Stimulated activated CD8-positive, alpha-beta memory T cell treated with anti-CD3 and anti-CD28 coated beads, Interleukin-4, amount 100 ng/mL, for 4 hours (primary cell): ENCODE measurements at places on chromosomes 2 and 18.

DNA sequence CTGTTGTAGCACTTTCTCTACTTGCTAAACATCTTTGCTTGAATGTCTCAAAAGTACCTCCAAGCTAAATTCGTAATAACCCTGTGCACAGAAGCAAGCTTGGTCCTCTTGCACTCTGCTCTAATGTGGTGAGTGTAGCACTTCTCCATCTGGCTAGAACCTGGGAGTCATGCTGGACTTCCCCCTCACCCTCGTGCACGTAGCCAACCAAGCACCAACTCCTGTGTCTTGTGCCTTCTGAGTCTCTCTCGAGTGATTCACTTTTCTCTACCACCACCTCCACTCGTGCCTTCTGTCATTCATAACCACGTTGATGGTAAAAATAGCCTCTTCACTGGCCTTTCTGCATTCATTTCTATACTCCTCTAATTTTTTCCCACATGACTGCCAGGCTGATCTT, 91.9 kb upstream of the KCNE4 start:
- DNase-seq = no peak

- no peak for DNase-seq
Measured at GRCh38 chr2:108854484-108854883, 67.9 kb downstream of the CCDC138 start.

- no peak for DNase-seq
Measured at GRCh38 chr2:209424199-209424701, 403 bp downstream of the MAP2 start.

DNA sequence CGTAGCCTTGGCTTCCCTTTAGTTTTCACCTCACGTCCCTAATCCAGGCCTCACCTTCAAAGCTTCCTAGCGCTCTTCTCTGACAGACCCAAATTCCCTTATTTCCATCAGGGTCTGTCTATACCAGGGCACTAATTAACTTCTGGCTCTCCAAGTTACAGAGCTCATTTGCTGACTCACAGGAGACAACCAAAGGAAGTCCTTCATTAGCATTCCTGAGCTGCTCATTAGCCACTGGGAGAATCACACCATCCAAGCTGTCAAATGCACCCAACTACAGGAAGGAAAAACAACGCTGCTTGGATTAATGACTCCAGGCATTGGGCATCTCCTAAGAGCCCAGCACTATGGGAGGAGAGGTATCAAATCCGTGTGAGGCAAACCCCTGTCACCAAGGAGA, 109.8 kb upstream of the ALK start:
- no peak for DNase-seq

- DNase-seq = no peak
Measured at GRCh38 chr2:221589696-221590095, 17.6 kb upstream of the EPHA4 start.

GRCh38 chr2:240948086-240948485, 42.0 kb downstream of the CROCC2 start:
- DNase-seq = no peak

GRCh38 chr2:113910110-113910717, 20.3 kb downstream of the ACTR3 start:
- DNase-seq = peak; percentile 49

DNA sequence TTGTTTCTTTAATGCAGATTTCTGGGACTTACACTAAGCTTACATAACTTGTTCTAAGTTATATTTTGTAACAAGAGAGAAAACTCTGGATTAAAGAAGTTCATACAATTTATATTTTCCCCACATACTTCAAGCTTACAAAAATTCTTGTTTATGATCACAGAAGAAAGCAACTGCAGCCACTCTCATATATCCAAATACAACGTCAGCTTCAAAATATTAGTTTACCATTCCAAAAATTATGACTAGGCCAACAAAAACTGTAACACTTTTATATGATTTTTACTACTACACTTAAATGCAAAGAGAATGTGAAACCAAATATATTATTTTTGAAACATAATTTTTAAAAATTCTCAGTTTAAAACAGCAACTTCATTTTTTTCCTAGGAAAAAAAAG, 30.9 kb downstream of the LPIN2 start:
- DNase-seq = no peak

DNA sequence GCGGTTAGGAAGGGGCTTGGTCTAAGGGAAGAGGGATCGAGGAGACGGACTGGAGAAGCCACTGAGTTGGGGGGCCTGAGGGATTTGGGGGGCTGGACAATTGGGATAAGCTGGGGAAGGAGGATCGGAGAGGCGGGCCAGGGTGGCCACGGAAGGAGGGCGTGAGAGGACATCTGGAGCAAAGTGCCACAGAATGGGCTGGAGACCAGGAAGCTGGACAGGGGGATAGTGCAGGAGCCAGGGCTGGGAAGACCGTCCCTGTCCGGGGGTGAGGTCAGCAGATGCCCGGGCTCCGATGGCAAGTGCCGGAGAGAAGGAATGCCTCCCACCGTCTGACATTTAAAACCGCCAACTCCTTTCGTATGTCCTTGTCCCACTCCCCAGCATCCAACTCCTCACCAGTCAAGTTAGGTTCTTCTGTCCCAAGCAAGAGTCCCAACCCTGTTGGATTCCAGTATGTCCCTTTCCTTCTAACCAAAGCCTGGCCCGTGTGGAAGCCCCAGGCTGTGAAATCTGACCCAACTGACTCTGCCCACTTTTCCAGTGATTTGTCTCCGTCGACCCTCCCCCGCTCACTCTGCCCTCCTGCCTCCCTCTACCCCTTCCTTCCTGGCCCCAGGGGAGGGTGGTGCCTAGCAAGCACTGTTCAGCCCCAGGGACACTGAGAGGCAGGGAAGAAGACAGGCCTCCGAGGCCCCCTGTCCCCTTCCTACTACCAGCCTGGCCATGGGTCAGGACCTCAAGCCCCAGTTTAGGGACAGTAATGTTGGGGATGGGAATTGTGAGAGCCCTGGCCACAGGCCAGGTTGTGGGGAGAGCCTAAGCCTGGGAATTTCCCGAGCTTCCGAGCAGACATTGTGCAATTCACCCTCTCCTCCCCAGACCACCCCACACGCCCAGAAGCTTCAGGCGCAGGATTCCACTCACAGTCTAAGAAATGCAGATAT, 31.5 kb upstream of the TMBIM1 start:
- DNase-seq = no peak

DNA sequence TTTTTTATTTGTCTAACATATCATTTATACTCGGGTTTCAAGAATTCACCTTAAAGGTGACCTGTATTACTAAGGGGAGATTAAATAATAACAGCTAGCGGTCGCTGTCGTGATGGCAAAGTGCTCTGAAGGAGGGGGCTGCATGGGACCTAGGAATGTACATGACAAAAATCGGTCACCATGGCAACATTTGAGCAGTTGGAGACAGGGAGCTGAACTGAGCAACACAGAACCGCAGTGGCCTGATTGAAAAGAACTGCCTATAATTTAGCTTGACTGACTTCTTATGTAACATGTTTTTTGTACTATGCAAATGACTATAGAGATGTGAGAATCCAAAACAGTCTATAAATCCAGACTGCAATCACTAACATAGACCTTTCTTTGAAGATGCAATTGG, 34.3 kb upstream of the EPHA4 start:
- DNase-seq = no peak

GRCh38 chr2:170235860-170236679, 58.1 kb downstream of the MYO3B start:
- DNase-seq = no peak

DNA sequence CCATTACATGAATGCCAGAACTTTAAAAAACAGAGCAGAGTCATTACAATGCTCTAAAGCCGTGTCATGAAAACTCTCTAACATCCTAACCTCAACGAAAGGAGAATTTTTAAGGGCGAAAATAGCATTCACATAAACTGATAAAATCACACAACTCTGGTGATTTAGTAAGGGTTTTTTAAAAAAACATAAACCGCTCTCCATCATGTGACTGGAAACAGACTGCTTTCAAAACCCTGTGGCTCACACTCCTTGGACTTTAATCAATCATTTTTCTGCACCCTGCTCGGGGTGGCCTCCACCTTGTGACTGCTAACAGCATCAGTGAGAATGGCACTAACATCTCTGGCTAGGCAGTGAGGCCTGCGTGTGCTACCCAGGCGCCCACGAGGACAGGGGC, 12.1 kb downstream of the DOCK10 start:
- DNase-seq = no peak

DNA sequence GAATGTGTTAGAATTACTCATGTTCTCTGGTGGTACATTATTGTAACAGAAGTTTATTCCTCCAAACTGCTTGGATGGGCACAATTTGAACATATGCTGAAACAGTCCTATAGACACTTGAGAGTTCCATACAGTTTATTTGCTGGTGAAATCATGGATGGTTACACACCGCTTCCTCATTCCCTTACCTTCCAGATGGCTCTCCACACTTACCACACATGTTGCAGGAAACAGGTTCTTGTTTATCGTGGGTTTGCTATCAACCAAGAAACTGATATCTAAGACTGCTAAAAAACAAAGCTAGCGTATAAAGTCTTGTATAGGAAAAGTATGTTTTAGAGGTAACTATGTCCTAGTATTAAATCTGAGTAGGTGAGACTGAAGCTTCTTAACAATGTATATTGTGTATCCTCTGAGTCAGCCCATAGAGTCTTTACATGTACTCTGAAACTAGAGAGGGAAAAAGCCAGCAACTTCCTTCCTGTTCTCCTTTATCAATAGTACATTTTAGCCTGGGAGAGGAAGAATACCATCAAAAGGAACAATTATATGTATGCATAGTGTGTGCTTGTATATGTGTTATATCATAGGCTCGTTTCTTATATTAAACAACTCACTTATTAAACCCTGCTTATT, 313.1 kb downstream of the PLCL1 start:
- DNase-seq = no peak

GRCh38 chr2:135299165-135299564, 231.9 kb downstream of the ZRANB3 start:
- no peak for DNase-seq

DNA sequence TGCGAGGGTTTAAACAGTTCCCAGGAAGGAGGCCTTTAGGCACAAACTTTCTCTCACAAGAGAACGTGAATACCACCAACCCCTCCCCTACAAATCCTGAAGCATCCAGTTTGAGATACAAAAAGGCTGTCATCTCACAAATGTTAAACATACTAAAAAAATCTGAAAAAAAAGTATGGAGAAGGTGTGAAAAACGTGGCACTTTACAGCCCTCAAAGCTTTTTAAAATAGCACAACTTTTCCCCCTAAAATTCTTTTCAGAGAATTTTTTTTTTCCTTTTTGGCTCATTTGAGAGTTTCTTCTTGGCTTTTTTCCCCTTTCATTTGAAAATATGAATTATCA, 10.1 kb downstream of the ZEB2 start:
- DNase-seq = no peak

- DNase-seq = no peak
Measured at GRCh38 chr18:28854964-28855363, 678.0 kb upstream of the CDH2 start.

DNA sequence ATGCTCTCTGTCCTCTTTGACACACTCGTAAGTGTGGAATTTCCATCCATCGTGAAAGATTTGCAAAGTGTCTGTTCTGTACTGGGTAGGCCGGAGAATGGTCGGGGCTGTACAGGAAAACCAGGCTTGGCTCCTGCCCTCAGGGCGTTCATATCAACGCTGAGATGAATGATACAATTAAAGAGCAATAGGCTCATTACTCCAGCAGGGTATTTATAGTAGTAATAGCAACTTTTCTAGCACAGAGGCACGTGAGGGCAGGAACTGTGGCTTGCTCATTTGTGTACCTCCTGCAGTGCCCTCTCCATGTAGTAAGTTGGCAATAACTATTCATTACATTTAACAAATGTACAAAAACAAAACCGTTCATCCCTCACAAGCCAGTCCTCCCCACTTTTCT, 5.3 kb upstream of the NCK2 start:
- DNase-seq = no peak

DNA sequence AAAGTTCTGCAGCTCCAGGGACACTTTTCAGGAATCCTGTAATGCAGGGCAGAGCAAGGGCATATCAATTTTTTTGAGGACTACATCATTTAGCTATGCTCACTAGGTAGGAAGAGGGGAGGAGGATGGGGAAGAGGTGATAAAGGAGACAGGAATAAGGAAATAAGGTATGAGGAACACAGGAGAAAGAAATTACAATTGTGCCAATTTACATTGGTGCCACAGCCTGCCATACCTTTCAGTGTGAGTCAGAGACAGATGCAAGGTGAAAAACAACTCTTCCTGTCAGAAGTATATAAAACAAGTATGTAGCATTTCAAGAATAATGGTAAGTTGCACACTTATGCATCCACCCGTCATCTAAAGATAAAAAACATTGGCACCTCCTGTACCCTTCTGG, 5.4 kb upstream of the MRPS9 start:
- DNase-seq = no peak

GRCh38 chr2:84652431-84652830, 136.1 kb downstream of the DNAH6 start:
- DNase-seq = no peak

DNA sequence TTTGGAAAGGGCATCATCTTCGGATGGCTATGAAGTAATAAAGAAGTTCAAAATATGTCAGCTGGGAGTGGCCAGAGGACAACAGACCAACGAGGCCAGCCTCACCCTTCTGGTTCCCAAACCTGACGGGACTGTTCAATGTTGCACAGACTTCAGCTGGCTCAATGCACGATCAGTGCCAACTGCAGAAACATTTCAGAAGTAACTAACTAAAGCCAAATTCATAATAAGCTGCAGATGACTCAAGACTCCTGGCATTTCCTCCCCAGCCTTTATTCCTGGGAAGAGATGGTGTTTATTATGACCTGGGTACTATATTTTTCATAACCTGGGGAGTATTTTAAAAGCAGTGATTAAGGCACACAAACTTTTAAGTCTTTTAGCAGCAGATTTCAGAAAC, 3.8 kb upstream of the ATP6V1C2 start:
- no peak for DNase-seq

GRCh38 chr2:65730186-65730585, 297.8 kb upstream of the SPRED2 start:
- no peak for DNase-seq

DNA sequence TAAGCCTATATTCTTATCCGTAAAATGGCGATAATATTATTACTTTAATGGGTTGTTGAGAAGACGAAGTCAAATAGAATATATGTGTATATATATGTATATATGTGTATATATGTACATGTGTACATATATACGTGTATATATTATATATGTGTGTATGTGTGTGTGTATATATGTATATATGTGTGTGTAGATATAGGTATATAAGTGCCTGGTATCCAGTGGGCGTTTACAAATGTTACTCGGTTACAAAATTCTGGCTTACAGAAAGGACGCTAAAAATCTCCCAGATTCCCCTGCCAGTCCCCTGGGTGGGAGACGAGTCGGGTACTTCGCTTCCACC, 295 bp upstream of the MTX2 start:
- no peak for DNase-seq

DNA sequence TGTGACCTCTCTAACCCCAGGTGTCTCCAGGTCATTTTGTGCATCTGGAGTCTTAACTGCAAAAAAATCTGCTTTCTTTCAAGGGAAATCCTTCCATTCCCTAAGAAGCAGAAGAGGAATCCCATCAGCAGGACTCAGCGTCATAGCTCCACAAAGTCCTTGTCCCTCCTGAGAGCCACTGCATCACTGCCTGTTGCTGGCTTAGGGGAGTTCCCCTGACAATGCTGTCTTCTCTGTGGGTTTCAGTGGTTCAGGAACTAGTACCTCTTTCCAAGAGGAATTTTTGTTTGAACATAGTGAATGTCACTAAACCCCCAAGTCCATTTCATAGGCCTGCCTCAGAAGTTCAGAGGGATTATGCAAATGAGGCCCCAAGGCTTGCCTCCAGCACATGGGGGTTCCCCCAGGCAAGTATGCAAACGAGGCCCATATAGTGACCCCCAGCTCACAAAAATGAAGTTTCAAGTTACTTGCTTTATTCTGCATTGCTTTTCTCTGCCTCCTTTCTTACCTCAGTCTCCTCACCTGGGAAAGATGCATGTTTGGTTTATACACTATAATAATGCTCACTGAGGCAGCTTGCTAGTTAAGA, 513.9 kb upstream of the MEX3C start:
- no peak for DNase-seq
